ENCODE measurements at places on chromosomes 4 and X.

DNA sequence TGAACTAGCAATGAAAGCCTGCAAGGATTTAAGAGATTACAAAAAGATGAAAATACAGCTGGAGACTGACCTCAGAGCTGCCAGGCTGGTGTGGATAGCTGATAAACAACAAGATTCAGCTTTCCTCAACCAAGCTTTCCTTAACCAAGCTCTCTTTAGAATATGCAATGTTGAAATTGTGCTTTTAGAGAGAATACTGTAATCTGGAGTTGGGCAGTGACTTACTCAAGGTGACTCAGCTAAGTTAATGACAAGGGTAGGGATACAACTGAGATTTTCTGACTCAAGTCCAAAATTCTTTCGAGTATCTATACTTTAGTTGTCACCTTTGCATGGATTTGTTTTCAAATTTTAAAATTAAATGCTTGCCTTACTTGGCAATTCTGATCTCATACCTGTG lies 98.0 kb downstream of the AMMECR1 start:
- DNase-seq: no peak

DNA sequence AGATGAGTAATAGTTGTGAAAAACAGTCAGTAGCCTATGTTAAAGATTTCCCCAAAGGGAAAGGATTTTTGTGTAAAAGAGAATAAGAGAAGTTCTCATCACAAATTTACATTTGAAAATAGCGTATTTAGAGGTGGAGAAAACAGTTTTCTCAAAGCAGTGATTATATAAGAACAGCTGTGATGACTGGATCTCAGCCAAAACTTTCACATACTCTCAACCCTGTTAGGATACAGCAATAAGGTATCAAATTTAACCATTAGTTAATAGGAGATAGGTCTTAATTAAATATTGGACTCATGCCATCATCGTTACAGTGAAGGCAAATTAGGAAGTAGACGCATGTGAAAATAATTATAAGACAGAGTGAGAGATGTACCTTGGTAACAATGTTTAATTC lies 622.7 kb downstream of the PCDH18 start:
- no peak for DNase-seq

GRCh38 chrX:49842621-49843020 lies 13.5 kb downstream of the PAGE4 start:
- no peak for DNase-seq

GRCh38 chrX:108397627-108398391 lies 40.4 kb downstream of the COL4A6 start:
- DNase-seq: no peak

DNA sequence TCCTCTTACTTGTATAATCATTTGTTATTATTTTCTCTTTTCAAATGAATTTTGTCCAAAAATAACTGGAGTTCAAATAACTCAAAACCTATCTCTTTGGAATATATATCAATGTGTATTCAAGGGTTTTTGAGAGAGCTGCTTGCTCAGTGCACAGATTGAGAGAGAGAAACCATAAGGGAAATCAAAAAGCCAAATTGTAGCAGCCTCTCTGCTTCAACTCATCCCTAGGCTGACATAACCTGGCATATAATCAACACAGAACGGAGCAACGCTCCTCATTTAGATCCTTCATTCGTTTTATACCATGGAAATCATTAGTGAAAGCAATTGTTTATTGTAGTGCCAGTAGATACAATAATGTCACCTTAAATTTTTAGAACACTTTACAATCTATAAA lies 1.8 kb upstream of the GPM6A start:
- DNase-seq: no peak

GRCh38 chr4:107757864-107758476 lies 37.9 kb upstream of the PAPSS1 start:
- DNase-seq: no peak

DNA sequence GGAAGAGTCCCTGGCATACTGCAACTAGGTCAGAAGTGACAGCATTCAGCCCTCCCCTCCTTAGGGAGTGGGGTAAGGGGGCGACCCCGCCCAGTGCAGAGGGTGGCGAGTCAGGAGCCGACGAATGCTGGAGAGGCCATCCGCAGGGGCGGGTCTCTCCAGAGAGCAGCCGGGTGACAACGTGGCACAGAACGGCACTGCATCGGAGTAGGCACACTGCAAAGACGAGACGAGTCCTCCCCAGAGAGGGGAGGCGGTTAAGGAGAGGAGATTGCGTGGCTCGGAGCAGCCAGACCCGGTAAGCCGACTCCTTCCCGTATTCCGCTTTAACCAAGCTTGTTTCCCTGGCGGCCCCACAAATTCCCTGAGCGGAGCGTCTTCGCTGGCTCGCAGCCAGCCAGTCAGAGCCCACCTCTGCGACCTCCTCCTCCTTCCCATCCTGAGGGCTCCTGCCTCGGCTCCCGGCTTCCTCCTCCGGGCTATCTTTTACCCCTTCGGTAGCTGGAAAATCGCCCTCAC lies 54.9 kb downstream of the LINC00632 start:
- DNase-seq: no peak

DNA sequence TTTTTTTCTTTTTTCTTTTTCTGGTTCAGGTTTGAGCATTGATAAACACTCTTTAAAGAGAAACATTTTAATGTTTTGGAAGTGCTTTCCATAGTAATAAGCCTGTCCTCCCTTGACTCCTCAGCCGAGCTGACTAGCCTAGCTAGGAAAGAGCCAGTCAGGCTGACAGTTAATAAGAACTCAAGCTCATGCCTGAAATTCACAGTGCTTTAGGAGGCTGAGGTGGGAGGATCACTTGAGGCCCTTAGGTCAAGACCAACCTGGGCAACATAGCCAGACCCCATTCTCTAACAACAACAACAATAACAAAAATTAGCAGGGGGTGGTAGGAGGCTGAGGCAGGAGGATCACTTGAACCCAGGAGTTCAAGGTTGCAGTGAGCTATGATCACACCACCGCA lies 53.4 kb upstream of the ZCCHC13 start:
- DNase-seq: no peak

DNA sequence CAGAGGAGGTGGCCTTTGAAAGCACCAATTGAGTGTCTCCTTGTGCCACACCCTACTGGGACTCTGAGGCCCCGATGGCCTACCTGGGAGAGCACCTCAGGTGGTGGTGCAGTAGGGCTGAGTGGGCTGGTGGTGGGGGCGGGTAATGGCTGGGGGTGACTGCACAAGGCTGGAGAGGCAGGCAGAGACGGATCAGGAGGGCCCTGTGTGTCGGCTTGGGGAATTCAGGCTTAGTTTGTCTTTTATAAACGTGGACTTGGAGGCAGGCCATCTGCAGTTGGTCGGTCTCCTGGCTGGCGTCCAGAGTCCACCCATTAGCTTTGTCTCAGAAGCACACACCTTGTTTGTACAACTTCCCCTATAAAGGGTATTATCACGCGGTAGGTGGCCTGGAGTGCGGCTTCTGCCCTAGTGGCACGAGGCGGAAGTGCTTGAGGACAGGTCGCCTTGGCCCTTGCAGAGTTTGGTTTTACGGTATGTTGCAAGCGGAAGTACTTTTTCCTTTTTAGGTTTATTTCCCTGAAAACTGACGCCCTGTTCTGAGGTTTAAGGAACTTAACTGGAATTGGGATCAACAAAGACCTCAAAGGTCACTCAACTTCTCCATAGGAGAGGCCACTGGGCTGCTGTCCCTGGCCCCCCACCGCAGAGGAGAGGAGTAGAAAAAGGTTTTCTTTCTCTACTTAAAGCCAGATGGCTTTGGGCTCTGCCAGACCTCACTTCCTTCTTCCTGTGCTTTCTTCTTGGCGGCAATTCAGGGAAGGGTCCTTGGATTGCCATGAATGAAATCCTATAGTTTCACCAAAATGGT lies 8.0 kb downstream of the TBC1D14 start:
- DNase-seq: peak; percentile 46

DNA sequence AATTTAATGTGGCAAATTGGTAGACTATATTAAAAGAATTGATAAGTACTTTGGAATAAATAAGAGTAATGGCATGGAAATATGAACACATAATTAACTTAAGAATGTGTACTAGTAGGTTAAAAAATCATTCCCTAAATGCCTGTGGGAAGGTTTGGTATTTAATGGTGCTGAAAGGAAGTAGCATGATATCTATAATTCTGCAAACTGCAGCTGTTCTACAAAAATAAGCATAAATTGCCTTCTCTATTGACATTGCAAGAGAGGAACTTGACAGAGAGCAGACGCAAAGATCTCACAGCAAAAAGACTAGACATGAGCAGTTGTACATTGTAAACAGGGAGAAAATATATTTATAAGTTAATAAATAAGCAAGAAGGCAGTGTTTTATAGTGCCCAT lies 752.5 kb upstream of the PCDH10 start:
- DNase-seq: no peak

GRCh38 chr4:140238351-140239056 lies 84.5 kb upstream of the MAML3 start:
- no peak for DNase-seq

GRCh38 chr4:182560358-182560757 lies 317.2 kb downstream of the TENM3 start:
- DNase-seq: no peak

GRCh38 chr4:37648084-37648817 lies 37.9 kb downstream of the RELL1 start:
- no peak for DNase-seq

DNA sequence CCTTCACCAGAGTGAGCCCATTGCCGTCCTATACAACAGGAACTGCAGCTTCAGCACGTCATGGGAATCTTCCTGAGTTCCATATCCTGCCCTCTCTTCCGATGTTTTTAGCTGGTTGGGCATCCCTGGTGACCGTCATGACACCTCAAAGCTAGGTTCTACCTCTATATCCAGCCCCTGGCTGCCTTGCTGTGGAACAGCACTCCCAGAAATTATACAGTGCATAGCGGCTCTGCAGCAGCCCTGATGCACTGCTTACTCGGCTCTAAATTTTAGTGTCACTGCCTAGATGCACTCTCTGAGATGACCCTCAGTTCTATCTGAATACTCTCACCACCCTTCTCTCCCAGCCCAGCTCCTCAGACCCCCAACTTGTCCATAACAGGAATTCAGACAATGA lies 44.3 kb downstream of the ARHGEF38 start:
- no peak for DNase-seq

DNA sequence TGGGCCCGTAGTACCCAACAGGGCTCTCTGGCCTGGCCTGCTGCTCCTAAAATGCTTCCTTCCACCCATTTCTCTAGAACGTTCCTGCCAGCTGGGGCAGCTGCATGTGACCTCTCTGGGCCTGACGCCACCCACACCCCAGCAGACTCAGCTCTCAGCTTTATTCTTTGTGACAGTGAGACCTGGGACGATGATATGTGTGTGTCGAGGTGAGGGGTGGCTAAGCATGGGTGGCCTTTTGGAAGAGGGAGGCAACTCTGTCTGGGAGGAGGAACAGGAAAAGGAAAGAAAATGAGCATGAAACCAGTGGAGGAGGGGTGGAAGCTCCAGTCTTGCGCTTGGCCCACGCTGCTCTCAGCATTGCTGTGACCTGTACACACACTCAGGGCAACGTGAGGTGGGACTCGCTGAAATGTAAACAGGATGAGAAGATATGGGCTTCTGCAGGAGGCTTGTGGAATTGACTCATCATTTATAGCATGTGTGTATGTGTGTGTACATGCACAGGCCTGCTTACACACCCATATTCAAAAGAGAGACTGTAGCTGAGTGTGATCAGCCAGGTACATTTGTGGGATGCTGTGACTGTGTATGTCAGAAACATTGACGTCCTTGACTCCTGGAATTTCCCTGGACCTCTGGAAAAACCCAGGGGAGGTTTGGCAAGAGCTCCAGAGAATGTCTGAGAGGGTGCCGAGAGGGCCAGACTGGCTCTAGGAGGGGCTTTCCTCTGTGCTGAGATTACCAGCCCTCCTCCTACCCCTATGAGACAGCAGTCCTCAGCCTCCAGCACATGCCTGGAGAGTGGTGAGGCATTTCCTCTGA lies 137.9 kb downstream of the PJA1 start:
- DNase-seq: no peak

DNA sequence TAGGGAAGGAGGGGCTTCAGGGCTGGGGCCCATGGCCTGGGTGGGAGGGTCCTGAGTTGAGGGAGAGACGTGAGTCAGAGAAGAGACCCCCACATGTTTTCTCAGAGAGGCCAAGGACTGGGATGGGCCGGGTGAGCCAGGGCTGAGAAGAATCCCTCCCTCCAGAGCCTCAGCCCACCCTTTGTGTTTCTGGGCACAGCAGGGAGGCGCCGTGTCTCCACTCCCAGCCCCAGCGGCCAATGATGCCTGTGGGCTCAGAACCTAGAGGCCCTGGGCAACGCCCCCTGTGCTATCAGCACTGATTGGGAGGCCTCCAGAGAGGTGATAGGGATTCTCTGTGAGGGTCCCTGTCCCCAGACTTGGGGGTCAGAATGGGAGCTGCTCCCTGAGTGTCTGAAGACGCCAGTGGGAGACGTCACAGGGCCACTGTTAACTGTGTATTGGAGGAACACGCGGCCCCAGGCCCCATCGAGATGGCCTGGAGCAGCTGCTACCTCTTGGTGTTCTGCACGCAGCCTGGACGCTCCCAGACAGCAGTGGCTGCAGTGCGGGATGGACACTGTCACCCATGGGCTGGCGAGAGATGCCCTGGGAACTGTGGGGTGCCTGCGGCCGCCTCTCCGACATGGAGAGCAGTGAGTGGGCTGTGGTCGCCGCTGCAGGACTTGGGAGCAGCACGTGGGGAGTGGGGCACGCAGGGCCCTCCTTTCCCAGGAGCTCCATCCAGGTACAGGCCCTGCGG lies 8.5 kb downstream of the FGFRL1 start:
- no peak for DNase-seq

DNA sequence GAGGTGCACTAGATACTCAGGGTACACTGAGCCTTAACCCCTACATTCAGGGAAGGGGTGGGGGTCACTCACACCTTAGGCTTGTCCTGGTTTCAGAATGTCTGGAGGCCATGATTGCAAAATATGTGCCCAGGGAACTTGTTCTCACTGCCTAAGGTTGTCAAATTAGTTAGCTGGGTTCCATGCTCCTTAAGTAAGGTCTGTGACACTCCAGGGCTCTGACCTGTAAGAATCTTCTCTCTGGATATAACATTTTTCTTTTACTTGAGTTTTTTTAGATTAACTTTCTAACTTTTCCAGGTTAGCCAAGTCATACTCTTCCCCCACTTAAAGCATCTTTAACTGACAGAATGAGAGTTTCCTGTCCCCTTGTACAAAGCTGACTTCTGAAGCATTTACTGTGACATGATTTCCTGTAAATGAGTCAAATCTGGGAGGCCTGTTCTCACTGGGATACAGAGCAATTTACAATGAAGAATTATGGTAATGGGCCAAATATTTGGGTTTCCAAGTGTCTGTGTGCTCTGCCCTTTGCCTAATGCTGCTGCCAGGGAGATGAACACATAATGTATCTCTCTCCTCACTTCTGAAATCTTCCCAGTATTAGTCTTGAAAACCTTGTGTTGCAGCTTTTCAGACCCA lies 101.7 kb downstream of the GATB start:
- DNase-seq: no peak

- DNase-seq: no peak
Observed at GRCh38 chrX:100745806-100746537, 14.1 kb upstream of the SYTL4 start.

DNA sequence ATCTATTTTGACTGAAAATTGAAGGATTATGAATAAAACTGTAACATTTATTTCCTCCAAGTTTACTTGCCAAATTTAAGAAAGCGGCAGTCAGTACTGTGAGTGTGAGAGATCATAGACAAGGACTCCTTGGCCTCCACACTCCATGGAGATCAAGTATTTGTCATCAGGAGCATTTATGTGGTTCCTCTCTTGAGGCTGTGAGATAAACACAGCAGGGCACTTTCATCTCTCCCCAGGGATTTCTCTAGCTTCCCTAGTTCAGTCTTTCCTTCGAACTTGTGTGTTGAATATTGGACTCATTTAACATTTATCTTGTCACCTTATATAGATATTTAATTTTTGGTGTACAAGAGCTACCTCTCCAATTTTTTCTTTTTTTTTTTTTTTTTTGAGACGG lies 40.8 kb downstream of the PDE5A start:
- no peak for DNase-seq

GRCh38 chrX:95950679-95951078 lies 734.0 kb upstream of the DIAPH2 start:
- DNase-seq: no peak
